ENCODE measurements at places on chromosomes 5 and 9.

DNA sequence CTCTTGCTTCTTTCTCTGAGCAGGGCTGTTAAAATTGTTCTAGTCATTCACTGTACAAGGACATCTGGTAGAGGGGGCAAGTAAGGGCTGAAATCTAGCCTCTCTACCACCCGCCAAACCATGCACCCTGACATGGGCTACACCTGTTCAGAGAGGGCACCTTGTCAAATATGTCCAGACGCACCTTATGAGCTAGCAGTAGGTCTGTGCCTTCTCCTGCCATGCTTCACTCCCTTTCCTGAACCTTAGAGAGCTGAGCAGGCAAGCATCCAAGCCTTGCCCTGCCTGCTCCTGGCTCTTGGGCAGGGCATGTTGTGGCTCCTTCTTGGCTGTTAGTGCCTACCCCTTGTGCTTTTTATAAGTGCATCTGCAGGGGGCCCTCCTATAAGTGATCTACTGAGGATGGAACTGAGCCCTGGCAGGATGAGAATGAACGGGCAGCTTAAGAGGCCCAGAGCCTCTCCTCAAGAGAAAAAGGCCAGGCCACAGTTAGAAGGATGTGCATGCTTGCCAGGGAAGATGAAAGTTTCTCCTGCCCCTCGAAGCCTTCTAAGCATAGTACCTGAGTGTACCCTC lies 3.8 kb upstream of the NEUROG1 start:
- no peak for DNase-seq

DNA sequence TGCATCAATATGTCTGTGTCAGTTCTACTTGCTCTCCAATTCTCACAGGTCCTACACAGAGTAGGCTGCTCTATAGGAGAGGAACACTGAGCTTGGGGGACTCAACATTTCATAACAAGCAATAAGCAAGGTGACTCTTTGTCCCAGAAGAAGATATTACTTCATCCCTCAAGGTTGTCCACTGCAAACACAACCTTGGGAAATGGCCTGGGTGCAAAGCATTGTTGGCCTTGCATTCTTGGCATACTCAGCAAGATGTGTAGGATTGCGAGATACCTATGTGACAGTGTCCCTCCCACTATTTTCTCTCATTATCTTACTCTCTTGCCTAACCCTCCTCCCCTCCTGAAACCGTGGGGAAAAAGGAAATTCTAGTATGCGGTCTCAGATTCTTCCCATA lies 169.8 kb upstream of the FREM1 start:
- no peak for DNase-seq

- DNase-seq = no peak
Observed at GRCh38 chr5:64050296-64050695, 88.1 kb upstream of the HTR1A start.

DNA sequence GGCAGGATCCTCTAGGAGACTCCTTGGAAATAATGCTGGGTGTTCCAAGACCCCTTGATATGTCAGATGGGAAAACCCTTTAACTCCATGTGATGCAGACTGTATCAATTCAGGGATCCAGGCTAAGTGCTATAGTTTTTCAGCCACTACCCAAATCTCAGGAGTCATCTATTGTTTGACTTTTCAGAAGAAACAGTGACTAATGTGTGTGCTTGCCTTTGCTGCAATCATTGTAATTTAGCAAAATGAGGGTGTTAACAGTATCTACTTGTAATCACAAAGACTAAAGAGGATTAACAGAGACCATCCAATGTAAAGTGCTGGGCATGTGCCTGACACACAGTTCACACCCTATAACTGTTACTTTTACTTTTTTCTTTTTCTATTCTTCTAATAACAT lies 309.6 kb upstream of the RFX3 start:
- DNase-seq = no peak

DNA sequence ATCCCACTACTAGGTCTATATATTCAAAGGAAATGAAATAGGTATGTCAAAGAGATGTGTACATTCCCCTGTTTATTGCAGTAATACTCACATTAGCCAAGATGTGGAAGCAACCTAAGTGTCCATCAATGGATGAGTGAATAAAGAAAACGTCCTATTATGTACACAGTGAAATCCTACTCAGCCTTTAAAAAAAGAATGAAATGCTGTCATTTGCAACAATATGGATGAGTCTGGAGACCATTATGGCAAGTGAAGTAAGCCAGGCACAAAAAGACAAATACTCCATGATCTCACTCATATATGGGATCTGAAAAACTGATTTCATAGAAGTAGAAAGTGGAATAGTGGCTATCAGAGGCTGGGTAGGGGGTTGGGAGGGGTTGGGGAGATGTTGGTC lies 909.1 kb upstream of the DMAC1 start:
- DNase-seq = no peak

DNA sequence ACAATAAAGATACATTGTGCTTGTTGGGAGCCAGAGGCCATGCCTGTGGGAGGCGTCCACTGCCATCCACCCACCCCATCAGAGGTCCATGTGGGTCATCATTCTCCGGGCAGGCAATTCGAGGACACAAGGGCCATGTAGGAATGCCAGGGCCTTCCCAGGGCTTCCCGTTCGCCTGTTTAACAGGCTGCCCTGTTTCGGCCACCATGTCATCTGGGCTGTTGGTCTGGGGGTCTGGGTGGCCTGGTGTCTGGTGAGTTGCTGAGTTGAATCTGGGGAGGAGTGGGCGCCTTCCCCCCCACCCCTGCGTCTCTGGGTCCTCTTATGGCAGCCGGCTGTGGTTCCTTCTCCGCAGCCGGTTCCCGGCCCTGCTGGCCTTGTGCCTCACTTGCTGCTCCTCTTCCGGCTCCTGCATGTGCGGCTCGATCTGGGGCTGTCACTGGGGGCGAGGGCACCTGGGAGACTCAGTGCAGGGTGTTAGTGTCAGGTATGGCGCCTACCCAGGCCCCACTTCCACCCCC lies 117.4 kb downstream of the WNK2 start:
- no peak for DNase-seq

- no peak for DNase-seq
Observed at GRCh38 chr5:123450640-123451039, 27.4 kb upstream of the CEP120 start.

All from activated B cell treated with CpG ODN at 0.5 μM for 24 hours (primary cell).